ENCODE measurements at places on chromosomes 4 and X.

GRCh38 chr4:182604953-182605352 is 312.2 kb downstream of the DCTD start:
- no peak for DNase-seq

DNA sequence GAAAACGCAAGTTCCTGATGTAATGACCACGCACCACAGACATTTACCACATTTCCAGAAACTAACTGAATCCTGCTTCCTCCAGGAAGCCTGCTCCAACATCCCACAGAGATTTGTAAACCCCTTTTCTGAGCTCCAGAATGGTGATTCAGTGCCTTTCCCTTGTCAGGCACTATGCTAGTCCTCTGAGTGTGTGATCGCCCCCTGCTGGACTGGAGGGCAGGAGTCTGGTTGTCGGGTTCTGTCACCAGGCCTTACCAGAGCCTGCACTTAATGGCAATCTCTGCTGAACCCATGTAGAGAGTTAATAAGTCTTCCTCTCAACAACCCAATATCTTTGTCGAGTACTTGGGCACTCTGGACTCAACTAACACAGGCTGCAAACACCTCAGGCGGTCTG is 14.5 kb upstream of the KDM5C start:
- peak; percentile 67 for DNase-seq

DNA sequence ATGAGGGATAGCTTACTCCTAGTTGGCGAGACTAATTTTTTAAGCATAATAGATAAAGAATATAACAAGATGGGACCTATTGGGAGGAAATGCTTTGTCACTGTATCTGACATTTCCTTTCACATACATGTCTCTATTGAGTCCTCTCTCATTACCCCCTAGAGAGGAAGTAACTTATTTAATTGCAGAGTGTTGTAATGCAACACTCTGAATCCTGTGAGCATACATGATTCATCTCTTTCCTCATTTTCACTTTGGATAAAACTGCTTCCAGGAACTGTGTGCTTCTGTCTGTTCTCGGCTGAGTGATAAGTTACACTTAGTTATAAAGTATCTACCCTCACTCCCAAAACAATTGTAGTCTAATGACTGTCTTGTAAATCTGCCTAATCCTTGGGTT is 266.1 kb upstream of the ANXA10 start:
- DNase-seq, result no peak

DNA sequence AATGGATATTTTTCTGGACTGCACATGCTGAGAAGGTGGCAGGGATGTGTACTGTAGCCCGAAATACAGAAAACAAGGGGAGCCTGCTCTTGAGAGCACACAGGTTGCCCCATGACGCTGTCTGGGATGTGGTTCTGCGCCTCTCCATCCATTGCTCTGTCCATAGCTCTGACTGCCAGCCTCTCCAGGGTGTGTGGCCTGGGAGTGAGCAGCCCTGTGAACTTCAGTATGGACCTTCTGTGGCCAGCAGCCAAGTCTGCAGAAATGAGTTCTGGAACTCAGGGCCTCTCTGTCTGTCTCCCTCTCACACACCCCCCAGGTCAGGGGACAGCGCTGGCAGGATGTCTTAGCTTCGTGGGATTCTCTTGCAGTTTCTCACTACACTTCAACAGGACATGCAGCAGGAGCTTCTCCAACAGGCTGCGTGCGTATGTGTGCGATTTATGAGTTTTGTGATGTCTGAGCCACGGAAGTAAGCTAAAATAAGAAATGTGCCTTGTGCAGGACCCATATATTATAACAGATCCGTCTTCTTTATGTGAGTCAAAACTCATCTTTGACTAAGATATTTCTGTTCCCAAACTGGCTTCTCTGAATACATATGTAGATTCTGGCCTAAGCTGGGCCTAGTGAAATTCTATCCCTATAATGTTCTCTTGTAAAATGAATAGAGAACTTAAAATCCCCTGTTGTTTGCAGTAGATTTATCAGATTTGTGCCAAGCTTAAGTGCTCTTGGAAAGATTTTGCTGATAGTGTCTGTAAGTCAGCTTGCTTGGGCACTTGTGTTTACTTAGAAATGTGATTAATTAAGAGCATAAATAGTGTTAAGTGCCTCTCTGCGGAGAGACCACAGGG is 40.0 kb downstream of the PROM1 start:
- DNase-seq, result no peak

DNA sequence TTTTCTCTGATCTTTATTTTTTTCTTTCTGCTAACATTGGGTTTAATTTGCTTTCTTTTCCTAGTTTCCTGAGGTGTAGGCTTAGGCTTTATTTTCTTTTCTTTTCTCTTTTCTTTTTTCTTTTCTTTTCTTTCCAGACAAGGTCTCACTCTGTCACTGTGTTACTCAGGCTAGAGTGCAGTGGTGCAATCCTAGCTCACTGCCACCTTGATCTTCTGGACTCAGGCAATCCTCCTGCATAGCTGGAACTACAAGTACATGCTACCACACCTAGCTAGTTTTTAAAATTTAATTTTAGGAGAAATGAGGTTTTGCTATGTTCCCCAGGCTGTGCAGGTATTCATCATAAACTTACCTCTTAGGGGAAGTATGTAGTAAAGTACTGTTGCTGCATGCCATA is 197.8 kb upstream of the ANKRD50 start:
- DNase-seq, result no peak
